GM13976 (cell line): ENCODE measurements at places on chromosomes 7 and 10.
A peak's percentile ranks its signal among the peaks of the same experiment; 100 is the strongest.

DNA sequence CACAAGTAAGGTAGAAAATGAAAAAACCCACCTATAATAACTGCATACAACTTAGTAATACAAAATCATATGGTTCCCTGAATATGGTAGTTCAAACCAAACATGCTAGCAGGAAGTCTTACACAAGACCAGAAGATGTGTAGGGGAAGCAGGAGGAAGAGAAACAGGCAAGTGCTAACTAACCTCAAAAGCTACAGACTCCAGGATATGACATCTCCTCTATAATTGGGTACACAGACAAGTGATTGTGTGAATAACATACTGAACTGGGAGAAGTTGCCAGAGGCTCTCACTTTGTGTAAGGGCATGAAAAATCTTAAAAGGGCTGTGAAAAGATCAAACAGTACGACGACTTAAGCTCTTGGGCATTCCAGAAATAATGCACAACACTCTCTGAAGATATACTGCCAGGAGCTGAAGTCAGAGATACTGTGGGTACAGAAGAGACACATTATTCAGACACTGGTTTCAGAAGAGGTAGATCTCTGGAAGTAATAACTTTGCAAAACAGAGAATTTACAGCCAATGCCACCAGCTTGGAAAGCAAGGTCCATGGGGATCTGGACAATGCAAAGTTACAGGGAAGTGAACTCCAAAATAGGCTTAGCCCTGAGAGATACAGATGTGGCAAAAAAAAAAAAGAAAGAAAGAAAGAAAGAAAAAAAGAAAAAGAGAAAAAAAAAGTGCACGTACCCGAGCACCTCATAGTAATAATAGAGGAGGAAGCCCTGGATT lies 767.2 kb downstream of the TNS3 start:
- no peak for DNase-seq

DNA sequence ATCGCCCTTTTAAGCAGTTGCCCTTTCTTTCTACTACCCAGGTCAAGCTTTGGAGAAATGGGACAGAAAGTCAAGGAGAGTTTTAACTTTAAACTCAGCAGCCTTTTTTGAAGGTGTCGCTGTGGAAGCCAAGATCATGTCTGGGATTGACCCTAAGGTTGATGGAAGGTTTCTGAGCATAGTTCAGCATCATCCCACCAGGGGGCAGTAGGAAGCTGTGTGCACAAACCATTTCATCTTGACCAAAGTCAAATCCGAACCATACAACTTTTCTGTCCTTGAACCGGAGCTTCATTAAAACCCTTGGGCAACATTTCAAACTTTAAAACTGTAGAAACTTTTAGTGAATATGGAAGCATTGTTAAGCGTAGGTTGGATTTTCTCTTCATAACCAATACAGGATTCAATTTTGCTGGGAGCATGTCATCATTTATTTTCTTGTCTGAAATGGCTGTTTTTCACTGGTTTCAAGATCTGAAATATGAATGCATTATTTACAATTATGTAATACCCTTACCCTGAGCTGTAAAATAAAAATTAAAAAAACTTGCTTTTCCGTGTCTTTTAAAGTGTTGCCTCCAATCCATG lies 214.4 kb upstream of the KIAA1217 start:
- DNase-seq: peak; percentile 51

DNA sequence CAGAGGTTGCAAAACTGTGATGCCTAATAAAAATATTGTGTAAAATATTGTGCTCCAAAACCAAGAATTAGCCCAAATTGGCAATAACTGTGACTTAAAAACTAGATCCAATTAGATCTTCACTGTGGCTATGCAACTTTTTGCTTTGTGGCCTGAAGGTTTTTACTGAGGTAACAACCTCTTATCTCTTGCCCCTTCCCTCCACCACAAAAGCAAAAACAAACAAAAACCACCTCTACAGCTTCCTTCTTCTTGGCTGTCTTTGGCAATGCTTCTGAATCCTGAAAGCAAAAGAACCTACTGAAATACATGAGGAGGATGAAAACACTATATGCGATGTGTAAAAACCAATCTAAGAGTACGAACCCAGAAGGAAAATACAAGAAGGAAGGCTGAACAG lies 226.7 kb upstream of the MBL2 start:
- no peak for DNase-seq

- DNase-seq: no peak
Observed at GRCh38 chr10:62990126-62990525, 143.0 kb upstream of the NRBF2 start.

GRCh38 chr10:13787015-13787421 lies 200.3 kb downstream of the PRPF18 start:
- DNase-seq: peak; percentile 73

DNA sequence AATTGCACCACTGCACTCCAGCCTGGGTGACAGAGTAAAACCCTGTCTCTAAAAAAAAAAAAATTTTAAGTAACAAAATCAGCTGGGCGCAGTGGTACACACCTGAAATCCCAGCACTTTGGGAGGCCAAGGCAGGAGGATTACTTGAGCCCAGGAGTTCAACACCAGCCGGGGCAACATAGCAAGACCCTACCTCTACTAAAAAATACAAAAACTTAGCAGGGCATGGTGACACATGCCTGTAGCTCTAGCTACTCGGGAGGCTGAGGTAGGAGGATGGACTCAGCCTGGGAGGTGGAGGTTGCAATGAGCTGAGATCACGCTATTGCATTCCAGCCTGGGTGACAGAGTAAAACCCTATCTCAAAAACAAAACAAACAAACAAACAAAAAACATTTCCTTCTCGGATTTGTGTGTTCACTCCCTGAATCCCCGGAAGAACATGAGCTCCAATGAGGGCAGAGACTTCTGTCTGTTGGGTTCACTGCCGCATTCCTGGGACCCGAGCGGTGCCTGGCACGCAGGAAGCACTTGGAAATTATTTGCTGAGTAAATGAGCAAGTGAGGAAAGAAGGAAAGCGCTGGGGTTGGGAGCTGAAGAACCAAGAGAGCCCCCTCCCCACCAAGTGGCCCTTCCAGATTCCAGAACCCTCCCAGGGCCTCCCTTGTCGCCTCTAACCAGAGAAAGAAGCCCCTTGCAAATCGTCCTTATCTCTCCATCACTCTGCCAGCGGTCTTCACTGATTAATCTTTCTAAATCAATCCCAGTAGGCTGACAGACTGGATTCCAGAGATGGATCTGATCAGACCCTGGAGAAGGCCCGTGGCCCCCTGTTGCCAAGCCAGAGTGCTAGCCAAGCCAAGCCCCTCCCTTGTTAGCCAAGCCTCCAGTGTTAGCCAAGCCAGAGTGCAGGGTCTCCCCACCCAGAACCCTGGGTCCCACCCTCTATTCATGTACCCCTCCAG lies 6.2 kb downstream of the TNRC18 start:
- peak; percentile 7 for DNase-seq

DNA sequence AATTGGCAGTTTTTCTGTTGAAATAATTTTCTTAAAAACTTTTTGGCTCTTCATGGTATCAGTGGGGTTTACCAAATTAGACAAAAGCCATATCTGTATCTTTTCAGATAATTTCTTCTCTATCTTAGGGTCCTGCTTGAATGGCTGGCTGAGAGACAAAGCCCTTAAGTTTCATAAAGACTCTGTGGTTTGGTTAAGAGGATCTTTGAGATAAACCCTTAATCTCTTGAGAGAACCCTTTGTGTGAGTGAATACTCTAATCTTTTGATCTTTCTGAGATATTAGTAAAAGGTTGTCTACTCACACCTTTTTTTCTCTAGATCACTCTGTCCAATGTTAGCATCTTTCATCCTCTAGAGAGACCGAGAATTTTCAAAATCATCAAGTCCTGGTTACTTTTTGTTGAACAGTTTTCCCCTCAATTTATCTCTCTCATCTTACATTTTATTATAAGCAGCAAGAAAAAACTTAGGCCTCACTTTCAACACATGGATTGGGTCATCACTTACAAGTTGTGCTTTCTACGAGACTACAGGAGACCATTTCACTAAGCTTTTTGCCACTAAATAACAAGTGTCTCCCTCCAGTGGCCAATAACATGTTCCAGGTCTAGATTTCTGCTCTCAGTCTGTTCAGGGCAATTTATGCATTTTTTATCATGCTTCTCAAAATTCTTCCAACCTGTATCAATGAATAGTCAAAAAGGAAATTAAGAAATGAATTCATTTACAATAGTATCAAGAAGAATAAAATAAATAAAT lies 28.4 kb downstream of the DNAJC9 start:
- DNase-seq: no peak

DNA sequence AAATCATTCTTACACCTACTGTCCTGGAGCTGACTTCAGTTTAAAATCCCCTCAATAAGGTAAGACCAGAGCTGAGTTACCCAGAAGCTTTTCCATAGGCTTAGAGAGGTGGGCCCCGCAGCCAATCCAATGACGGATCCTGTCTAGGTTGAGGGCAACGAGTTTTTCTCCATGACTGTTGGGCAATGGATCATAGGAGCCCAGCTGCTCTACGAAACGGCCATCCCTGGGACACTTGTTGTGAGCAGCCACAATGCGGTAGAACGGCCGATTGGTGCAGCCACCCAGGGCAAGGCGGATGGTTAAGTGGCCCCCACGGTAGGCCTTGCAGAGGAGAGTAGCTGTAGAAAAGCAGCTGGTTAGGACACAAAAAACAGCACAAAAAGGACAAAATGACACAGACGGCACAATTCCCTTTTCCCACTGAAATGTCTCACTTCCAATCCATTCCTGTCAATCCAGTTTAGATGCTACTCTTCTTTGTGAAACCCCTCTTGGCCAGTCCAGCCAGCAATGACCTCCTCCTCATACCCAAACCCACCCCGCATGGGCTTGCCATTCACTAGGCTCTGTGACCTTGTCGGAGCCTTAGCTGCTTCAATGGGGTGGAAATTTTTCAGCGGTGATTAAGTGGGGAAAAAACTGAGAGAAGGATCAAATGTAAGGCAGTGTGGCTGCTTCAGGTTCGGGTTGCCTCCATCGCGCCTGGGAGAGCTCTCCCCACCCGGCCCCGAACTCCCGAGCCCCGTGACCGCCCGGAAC lies 580 bp downstream of the MRPS16 start:
- no peak for DNase-seq

DNA sequence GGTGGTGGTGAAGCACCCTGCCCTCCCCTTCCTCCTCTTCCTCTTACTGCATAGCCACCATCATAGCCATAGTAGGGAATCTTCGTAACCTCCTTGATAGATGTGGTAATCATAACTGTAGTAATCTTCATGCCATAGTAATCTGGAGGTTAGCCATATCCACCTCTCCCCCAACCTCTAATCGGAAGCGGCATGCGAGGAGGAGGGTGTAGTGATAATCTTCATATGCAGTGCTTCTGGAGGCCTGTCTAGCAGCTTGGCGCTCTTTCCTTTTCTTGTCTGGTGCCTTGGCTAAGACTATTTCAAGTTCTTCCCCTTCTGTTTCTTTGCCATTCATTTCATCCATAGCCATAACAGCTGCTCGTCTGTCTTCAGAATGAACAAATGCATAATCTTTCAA lies 90.9 kb downstream of the MLLT10 start:
- no peak for DNase-seq

DNA sequence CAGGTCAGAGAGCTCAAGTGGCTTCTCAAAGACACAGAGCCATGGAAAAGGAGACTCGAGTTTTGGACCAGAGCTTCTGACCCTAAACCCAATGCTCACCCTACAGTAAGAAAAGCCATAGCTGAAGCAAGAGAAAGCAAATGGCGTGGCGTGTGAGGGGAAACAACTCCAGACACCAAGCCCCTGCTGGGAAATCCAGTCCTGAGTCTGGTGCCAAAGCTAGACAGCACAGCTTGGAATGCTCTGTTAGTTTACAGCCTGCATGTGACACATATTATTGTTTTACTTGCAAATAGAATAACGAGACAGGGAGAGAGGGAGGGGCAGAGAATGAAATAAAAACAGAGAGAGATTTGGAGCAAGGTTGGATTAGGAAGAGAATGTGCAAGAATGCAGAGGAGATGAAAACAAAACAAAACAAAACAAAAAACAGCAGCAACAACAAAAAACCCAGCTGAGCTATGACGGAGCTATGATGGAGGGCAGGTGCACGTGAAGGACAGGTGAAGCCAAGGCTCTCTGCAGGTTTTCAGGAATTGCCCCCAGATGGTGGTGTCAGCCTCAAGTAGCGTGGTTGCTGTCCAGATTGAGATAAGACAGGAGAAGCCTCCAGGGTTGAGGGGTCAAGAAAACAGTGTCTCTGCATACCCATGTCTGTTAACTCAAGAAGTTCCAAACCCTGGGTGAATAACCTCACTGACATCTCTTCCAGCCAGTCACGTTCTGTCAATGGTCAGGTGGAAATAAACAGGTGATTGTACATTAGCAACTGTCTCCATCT lies 69.7 kb upstream of the LRRC18 start:
- no peak for DNase-seq

DNA sequence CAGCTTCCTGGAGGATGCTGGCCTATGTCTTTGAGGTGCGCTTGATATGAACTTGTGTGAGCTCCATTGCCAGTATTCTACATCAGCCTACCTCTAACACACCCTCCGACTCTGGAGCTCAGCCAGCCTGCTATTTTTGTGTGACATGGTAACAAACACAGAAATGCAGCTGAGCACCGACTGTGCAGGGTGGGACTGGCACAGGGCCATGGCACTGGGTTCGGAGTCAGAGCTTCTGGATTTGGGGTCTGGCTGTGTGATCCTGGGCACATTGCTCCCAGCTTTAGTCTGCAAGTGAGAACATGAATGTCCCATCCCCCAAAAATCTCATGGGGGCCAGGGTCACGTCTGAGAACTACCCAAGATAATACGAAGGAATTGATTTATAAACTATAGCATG lies 257.2 kb upstream of the CTBP2 start:
- DNase-seq: no peak

DNA sequence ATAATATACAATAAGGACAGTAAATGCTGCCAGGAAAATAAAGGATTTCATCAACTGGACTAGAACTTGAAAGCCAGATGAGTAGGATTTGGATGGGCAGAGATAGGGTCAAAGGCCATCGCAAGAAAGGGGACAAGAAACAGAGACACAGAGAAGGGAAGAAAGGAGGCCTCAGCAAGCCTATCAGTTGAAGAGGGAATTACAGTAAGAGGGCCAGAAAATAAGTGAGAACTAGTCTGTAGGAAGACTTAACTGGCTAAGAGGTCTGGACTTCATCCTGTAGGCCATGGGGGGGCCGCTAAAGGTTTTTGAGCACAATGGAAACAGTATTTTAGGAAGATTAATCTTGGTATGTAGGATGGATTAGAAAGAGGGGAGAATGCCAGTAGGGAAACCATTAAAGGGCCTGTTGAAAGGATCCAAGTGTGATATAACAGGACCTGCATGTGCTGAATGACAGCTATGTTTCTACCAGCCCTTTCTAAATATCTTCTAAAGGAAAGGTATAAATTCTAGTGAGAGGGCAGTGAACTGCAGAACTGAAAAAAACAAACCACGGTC lies 174.4 kb downstream of the CHCHD3 start:
- no peak for DNase-seq
